Activated CD4-positive, alpha-beta T cell treated with anti-CD3 and anti-CD28 coated beads for 36 hours (primary cell): ENCODE measurements at places on chromosomes 7 and 10. TPM values are rescaled to one million over a fixed set of nuclear protein-coding genes. Genes with fewer than 3 reads are reported as not detected.

The SLC13A1 gene
- total RNA-seq = not detected

DNA sequence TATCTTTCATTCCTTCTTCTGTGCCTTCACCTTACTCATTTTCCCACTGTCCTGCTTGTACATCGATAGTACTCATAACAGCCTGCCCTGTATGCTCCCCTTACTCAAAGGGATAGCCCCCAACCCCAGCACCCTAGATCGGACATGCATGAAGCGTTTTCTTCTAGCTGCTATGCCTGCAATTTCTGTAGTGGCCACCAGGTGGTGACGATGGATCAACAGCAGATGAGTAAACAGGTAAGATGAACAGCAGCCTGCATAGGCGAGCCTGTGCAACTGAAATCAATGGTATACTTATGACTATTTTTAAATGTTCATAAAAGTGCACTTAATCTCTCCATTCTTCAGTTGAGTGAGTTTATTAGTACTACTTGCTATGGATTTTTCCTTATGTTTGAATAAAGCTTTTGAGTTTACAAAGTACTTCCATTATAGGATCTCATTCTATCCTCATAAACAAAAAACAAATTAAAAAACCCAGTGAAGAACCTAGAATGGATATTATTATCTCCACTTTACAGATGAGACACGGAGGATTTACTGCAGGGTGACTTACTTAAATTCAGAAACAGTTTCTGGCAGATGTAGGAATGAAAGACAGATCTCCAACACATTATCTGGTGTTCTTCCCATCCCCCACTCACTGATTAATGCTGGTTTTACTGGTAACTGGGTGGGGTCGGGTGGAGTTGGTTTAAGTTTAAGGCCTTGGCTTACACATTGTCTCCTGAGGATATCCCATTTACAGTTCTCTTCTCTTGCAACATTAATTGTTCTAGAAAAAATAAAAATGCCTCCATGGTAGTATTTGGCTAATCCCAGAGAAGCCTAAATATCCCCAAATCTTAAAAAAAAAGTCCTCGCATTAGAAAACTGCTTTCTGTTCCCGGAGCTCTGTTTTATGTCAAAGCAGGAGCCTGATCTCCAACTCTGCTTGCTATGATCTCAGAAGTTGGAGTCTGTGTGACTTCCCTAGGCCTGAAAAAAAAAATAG lies 222.1 kb downstream of the GLI3 start:
- H3K27ac ChIP-seq = no peak overlapping the region
- H3K4me3 ChIP-seq = no peak overlapping the region
- peaks cover 28% of the 10 kb centered on the region for H3K27me3 ChIP-seq
- H3K36me3 ChIP-seq = no peaks in the 10 kb centered on the region

GRCh38 chr7:115059321-115059720 lies 137.4 kb downstream of the MDFIC start:
- H3K27ac ChIP-seq = no peak overlapping the region
- H3K36me3 ChIP-seq = no peaks in the 10 kb centered on the region
- H3K4me1 ChIP-seq = no peaks in the 10 kb centered on the region
- H3K27me3 ChIP-seq = no peaks in the 10 kb centered on the region
- H3K4me3 ChIP-seq = no peak overlapping the region

The SH2D4B gene
- not detected for total RNA-seq
